HL-60 (cell line): ENCODE measurements at places on chromosomes 6 and 20.

GRCh38 chr6:14254505-14254904 lies 136.9 kb downstream of the CD83 start:
- no peak for DNase-seq

DNA sequence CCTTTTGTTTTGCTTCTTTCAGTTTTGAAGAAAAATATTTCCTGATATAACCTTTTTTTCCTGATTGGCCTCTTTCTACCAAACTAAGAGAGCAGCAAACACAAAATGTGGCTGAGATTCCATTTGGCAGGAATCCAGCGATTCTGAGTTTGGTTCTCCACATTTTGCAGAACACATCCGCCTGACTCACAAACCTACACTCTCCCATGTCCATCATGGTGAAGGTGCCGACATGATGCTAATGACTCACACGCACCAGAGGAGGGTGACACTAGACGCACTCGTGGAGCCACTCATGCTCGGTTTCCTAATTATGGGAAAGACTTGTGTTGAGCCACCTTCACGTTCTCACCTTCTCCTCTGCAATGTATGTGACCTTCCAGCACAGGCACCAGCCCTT lies 45.9 kb upstream of the DUSP22 start:
- DNase-seq, result no peak

- DNase-seq, result no peak
These were observed 15.6 kb downstream of the GABRR2 start for GRCh38 chr6:89299466-89299850.

DNA sequence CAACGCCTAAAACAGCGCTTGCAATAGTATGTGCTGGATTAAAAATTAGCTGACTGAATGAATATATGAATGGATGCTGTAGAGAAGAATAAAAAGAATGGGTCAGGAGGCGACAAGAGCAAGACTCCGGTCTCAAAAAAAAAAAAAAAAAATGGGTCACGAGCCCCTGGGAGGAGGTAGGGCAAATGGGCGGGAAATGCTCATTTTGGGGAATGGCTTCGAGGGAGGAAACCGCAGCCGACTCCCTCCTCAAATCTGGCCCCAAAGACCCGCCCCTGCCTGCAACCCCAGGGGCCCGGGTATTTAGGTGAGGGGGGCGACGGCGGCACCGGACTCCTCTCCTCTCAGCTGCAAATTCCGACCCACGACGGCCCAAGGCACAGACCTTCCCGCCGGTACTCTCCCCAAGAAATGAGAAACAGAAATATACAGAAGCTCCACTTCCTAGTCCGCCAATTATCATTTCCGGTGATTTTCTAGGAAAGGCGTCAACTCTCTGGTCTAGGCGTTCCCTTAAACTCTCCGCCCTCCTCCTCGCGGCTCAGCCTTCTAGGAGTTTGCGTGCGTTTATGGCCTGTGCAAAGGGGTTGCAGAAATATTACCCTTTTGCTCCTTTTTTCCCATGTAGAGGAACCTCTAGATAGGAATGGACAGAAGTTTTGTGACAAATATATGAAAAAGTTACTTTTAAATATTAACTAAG lies at the start of gene ZNF311:
TSS of gene ZNF311 (minus strand) at position 133 of the 703 bp plus-strand sequence. CDS start 1,361 bp downstream, outside the sequence.
- no peak for DNase-seq

DNA sequence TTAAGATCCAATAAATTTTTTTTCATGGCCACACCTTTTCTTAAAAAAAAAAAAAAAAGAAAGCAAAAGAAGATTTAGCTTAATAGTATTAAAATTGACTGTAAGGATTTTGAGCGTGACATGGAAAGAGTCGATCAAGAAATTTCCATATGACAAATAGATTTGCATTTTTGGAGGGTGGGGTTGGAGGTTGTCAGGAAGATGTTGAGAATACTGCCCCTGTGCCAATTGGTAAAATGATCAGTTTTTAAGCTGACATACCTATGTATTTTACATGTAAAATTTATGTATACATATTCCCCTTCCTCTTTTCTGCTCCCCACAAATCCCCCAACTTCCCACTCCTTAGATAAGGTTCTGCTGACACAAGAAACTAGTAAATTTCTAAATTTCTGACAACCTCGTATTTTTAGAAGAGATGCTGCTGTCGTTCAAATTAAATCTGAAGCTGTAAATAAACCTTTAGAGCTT lies 520.9 kb downstream of the CD83 start:
- DNase-seq, result no peak

DNA sequence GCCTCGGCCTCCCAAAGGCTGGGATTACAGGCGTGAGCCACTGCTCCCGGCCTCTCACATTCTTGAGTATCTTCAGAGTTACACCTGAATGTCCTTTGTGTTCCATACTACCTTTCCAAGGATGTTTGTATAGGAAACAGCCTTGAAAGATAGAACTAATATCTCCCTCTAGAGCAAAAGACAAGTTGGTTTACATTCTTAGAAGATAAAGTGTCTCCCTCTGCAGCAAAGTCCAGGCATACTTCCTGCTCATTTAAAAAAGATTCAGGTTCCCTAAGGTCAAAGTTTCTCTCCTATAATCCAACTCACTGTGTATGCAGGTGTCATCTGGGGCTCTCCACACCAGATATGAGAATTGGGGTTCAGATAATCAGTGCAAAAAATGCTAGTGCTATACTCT lies 224.4 kb downstream of the TPBG start:
- DNase-seq, result no peak

DNA sequence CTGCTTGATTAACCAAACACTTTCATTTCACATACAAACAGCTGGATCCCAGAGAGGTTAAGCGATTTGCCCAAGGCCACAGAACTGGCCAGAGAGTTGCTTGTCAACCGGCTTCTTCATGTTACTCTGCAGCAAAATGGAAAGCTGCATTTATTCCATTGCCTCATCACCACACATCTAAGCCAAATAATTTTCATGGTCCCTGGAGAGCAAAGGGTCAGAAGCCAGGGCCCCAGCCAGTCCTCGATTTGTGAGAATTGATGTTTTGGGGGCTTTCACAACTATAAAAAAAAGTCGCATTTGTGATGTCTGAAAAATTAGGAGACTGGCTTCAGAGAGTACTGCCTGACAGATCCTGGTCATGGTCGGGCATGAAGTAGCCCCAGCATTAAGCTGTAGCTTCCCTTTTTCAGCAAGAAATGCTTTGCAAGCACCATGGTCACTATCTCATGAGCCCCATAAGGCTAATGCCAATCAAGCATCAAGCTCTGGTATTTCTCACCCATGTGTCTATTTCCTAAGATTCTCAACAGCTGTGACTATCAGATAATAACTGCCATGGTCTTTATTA lies 95.8 kb downstream of the BANF2 start:
- DNase-seq, result peak; percentile 8

GRCh38 chr6:79776076-79776475 lies 144.9 kb downstream of the SH3BGRL2 start:
- DNase-seq, result no peak
